ENCODE measurements at places on chromosomes 11 and 22. TPM values are rescaled to one million over a fixed set of nuclear protein-coding genes. Genes with fewer than 3 reads are reported as not detected.
A peak's percentile ranks its signal among the peaks of the same experiment; 100 is the strongest.

- no peak for DNase-seq
- no peaks in the 10 kb centered on the region for H3K27me3 ChIP-seq
- no peaks in the 10 kb centered on the region for H3K4me1 ChIP-seq
- no peaks in the 10 kb centered on the region for H3K36me3 ChIP-seq
- H3K4me3 ChIP-seq, result no peak overlapping the region
Measured at GRCh38 chr11:73295996-73296318, 12.1 kb upstream of the ARHGEF17 start.

GRCh38 chr11:373716-374551 is 4.6 kb downstream of the B4GALNT4 start:
- no peaks in the 10 kb centered on the region for H3K36me3 ChIP-seq
- H3K4me3 ChIP-seq, result no peak overlapping the region
- H3K27me3 ChIP-seq, result no peaks in the 10 kb centered on the region
- H3K27ac ChIP-seq, result no peak overlapping the region

DNA sequence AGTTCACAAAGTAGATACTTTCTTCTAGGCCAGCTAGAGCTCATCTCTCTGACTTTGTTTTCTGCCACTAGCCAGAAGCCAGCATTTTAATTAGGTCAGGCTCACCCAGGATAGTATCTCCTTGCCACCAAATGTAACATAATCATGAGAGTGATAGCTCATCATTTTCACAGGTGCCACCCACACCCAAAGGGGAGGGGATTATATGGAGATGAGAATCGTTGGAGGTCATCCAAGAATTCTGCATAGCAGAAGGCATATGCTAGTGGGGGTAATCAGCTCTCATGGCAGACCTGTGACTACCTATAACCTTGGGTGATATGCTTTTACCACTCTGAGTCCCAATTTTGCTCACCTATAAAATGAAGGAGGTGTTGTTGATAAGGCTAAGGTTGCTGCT is 523.0 kb downstream of the METTL15 start:
- no peak for DNase-seq
- no peaks in the 10 kb centered on the region for H3K27me3 ChIP-seq
- H3K4me3 ChIP-seq, result no peak overlapping the region
- no peak overlapping the region for H3K27ac ChIP-seq

- H3K27ac ChIP-seq, result peak overlapping the region; percentile 85
- peak overlapping the region; percentile 88 for H3K4me3 ChIP-seq
- H3K4me1 ChIP-seq, result peaks cover 11% of the 10 kb centered on the region
- DNase-seq, result no peak
- H3K27me3 ChIP-seq, result no peaks in the 10 kb centered on the region
Measured at GRCh38 chr11:71451596-71452198, 1.3 kb upstream of the NADSYN1 start.

GRCh38 chr11:122210367-122210997 is 94.5 kb upstream of the BLID start:
- H3K4me3 ChIP-seq, result no peak overlapping the region
- no peaks in the 10 kb centered on the region for H3K27me3 ChIP-seq
- no peaks in the 10 kb centered on the region for H3K36me3 ChIP-seq
- no peak overlapping the region for H3K27ac ChIP-seq

The CRYBA4 gene
- total RNA-seq, result not detected

The FAM89B gene
- total RNA-seq, result 45.9 TPM

DNA sequence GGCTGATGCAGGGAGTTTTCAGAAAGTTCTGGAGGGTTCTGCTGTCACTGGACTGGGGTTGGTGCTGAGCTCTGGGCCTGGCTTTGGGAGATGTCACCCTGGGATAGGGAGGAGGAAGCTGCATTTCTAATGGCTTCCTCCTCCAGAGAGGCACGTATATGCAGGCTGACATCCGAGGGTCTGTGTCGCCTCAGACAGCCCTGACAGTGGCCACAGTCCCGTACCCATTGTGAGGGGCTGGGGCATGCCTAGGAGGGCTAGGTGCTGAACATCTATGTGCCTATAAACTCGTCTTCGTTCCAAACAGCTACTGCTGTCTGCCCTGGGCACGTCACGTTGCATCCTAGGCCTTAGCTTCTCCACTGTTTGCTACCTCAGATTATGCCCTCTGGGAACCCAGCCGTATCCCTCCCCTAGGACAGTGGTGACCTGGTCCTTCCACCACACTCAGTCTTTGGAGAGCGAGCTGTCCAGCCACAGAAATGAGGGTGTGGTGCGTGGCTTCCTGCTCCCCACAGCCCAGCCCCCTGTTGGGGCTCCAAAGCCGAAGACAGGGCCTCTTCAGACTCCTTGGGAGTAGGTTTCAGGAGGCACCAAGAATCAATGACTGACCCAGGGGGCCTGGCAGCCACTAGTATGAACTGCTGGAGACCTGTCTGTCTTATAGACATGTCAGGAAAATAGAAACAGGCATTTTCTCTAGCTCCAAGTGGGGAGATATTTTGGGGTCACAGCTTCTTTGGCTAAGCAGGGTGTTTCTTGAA is 26.4 kb downstream of the ADAMTS15 start:
- DNase-seq, result no peak
- H3K4me3 ChIP-seq, result no peak overlapping the region
- H3K4me1 ChIP-seq, result no peaks in the 10 kb centered on the region
- H3K27ac ChIP-seq, result no peak overlapping the region
- H3K36me3 ChIP-seq, result no peaks in the 10 kb centered on the region

The PPP6R2 gene
- 21.1 TPM for total RNA-seq

The OR51B2 gene
- total RNA-seq, result not detected

GRCh38 chr11:130945896-130946295 is 29.6 kb upstream of the SNX19 start:
- no peaks in the 10 kb centered on the region for H3K4me1 ChIP-seq
- no peak overlapping the region for H3K27ac ChIP-seq
- no peaks in the 10 kb centered on the region for H3K27me3 ChIP-seq
- no peak for DNase-seq

DNA sequence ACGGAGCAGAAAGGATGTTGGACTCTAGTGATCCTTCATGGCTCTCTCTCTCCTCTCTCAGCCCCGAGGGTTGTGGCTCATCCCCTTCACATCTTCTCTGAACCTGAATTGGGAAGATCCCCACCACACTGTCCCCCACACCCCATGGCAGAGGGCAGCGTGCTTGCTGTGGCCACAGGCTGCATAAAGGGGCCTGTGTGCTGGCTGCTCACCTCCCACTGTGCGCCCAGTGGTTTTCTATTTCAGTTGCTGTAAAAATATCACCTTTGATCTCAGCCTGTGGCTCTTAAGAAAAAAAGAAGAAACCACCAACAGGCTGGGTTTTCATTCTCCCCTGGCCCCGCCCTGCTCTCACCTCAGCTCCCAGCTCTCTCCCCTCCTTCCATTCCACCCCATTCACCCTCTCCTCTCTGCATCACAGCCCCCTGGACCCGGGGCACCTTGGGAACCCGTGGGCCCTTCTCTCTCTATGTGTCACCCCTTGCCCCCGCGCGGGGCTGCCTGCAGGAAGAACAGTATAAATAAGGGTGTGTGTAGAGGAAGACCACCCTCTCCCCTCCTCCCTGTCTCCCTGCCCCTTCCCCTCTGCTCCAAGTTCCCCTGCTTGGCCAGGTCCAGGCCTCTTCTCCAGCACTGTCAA is 25.8 kb upstream of the WNT11 start:
- H3K27ac ChIP-seq, result no peak overlapping the region
- H3K4me3 ChIP-seq, result no peak overlapping the region
- no peaks in the 10 kb centered on the region for H3K36me3 ChIP-seq
- no peaks in the 10 kb centered on the region for H3K4me1 ChIP-seq
- H3K27me3 ChIP-seq, result no peaks in the 10 kb centered on the region

- no peaks in the 10 kb centered on the region for H3K36me3 ChIP-seq
- no peaks in the 10 kb centered on the region for H3K27me3 ChIP-seq
- no peaks in the 10 kb centered on the region for H3K4me1 ChIP-seq
- no peak overlapping the region for H3K27ac ChIP-seq
- DNase-seq, result no peak
Measured at GRCh38 chr11:130645843-130646197, 197.4 kb downstream of the ADAMTS15 start.

The NRGN gene
- 1.5 TPM for total RNA-seq

DNA sequence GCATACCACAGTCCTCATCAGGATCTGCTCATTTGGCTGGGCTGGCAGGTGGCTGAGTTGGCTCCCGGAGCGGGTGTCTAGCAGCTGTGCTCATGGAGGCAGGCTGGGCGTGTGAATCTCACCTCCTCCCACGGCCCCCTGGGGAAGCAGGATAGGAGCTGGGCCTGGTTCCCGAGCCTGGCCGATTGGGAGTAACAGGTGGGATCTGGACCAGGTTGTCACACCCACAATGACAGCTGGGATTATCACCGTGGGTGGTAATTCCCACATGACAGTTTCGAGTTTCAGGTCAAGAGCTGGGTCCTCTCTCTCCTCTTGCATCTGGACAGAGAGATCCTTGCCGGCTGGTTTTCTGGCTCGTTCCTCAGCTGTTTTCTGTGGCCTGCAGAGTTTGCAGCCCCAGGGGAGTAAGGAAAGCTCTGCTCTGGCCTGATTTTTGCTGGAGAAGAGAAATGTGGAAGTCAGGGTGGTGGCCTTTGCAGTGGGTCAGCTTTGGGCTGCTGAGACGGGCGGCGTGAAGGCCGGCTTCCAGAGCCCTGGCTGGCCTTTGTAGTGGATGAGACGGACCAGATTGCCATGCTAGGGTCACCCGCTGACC is 57.0 kb downstream of the BCR start:
- H3K4me1 ChIP-seq, result peaks cover 10% of the 10 kb centered on the region
- peak; percentile 50 for DNase-seq
- no peaks in the 10 kb centered on the region for H3K36me3 ChIP-seq
- H3K4me3 ChIP-seq, result no peak overlapping the region
- H3K27me3 ChIP-seq, result no peaks in the 10 kb centered on the region
- peak overlapping the region; percentile 23 for H3K27ac ChIP-seq

- no peaks in the 10 kb centered on the region for H3K27me3 ChIP-seq
- H3K27ac ChIP-seq, result peak within 1 kb of the TSS; percentile 55
- peak within 1 kb of the TSS; percentile 73 for H3K4me3 ChIP-seq
- no peaks in the 10 kb centered on the region for H3K36me3 ChIP-seq
- DNase-seq, result peak; percentile 79
Measured at GRCh38 chr11:123654566-123655081, at the start of gene SCN3B. TSS of gene SCN3B (minus strand) at chr11:123654624. CDS start at chr11:123653801, 823 bp downstream.

The MMP11 gene
- 0.43 TPM for total RNA-seq

GRCh38 chr11:65357856-65358356 is 3.4 kb downstream of the TIGD3 start:
- no peak for DNase-seq
- H3K4me1 ChIP-seq, result peaks cover 5% of the 10 kb centered on the region
- no peak overlapping the region for H3K4me3 ChIP-seq

The C11orf97 gene
- not detected for total RNA-seq

GRCh38 chr11:126546191-126546590 is 190.7 kb downstream of the ST3GAL4 start:
- H3K27ac ChIP-seq, result no peak overlapping the region
- no peaks in the 10 kb centered on the region for H3K4me1 ChIP-seq
- no peaks in the 10 kb centered on the region for H3K36me3 ChIP-seq
- no peaks in the 10 kb centered on the region for H3K27me3 ChIP-seq

DNA sequence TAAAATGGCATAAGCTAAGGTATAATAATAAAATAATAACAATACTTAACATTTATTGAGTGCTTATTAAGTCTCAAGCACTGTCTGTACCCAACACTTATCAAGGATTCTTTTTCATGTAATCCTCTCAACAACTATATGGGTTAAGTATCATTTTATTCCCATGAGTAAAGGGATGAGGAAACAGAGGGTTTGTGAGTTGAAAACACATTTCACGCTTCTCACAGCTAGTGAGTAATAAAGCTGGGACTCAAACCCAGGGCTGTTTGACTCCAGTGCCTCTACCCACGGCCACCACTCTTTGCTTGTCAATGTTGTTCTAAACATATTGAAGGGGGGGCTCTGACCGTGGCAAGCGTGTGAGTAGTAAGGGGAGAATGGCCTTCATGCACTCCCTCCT is 8.7 kb downstream of the CD3E start:
- no peaks in the 10 kb centered on the region for H3K36me3 ChIP-seq
- no peaks in the 10 kb centered on the region for H3K27me3 ChIP-seq
- no peak overlapping the region for H3K4me3 ChIP-seq
- peaks cover 4% of the 10 kb centered on the region for H3K4me1 ChIP-seq
- no peak for DNase-seq

- H3K27me3 ChIP-seq, result no peaks in the 10 kb centered on the region
- no peak overlapping the region for H3K4me3 ChIP-seq
- no peak overlapping the region for H3K27ac ChIP-seq
- no peak for DNase-seq
- H3K4me1 ChIP-seq, result no peaks in the 10 kb centered on the region
Measured at GRCh38 chr22:22913989-22914388, 26.4 kb downstream of the IGLL5 start.

The GLB1L3 gene
- total RNA-seq, result not detected
